ENCODE measurements at places on chromosomes 12 and 14.
A peak's percentile ranks its signal among the peaks of the same experiment; 100 is the strongest.

GRCh38 chr14:101177301-101177971 lies 273.9 kb upstream of the RTL1 start:
- DNase-seq: no peak

GRCh38 chr14:69152902-69153151 lies at the start of gene DCAF5:
DCAF5 (minus strand) TSS chr14:69153119; CDS start chr14:69152978, 141 bp downstream.
- peak; percentile 89 for DNase-seq

GRCh38 chr12:104494137-104494792 lies 37.5 kb downstream of the CHST11 start:
- peak; percentile 51 for DNase-seq

DNA sequence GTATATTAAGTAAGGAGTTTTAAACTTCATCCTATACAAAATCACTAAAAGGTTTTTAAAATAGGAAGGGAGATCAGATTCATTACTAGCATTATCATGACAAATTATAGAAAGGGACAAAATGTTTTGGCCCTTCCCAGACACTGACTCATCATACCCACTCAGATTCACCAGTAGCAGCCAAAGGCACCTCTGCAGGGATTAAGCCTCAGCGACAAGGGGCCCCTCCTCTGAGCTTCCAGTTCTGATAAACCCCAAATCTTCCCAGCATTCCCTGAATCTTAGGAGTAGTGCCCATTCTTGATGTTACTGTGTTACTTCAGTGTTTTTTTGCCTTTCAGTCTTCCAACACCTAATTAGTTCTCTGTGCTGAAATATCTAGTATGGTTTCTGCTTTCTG lies 14.5 kb downstream of the KRAS start:
- DNase-seq: no peak

DNA sequence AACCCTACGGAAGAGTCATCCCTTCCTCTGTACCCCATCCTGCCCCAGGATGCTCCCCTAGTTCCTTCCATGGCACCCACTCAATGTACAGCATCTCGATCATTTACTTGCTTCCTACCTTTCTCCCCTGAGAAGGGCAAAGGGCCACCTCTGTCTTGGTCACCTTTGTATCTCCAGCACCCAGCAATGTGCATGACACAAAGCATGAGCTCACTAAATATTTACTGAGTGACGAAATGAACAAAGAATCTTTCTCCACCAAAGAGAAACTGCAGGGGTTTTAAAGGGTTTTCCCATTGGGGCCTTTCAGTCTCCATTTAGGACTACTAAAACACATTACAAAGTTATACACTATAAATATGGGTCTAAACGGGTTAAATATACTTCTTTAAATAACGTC lies 30.6 kb downstream of the ATG14 start:
- no peak for DNase-seq

DNA sequence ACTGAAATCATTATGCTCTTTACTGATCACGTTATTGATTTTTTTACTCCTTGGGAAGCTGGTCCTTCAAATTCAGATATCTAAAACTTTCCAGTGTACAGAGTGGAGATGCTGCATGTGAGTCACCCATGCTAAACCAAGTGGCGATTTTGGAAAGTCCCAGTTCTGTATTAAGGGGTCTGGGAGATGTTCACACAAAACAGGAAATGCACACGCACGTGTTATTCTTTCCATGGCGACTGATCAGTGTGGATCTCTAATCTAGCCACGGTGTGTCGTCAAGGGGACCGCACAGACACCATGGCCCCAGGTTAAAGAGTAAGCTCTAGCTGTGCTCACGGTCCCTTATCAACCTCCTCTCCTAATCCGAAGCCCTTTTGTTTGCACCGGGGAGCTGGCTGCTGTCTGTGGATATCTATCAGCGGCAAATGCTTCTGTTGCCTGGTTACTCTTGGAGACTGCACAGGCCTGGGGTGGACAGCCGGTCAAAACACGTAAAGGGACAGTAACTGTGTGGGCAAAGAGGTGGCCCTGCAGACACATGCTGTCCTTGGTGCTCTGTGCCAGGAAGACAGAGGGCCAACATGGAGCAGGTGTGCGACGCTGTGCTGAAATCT lies 96.6 kb downstream of the RIMBP2 start:
- no peak for DNase-seq

DNA sequence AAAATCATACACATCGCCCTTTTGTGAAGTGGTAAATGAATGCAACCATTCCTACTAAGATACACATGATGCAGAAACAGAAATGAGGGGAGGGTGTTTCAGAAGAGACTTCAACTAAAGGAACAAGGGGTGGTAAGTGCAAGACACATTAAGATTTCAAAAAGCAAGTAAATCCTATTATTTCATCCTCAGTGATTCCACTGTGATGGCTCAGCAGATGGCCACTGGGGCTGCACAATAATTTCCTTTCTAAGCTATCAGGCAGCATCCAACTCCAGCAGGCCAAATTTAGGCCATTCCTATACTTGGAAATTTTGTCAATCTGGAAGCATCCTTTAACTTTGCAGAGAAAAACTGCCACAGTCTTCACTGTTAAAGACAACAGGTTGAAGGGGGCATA lies 272.4 kb downstream of the NELL2 start:
- no peak for DNase-seq

DNA sequence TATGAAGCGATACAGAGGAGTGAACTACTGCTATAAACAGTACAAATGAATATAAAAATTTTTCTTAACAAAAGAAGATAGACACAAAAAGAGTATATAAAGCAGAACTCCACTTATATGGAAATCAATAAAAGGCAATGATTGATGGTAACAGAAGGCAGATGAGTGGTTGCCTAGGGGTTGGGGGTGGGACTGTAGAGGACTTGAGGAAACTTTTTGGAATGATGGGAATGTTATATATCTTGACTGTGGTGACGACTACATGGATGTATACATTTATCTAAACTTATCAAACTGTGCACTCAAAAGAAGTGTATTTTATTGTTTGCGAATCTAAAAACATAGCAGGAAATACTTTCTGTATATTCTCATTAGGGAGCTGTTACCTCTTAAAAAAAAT lies 89.1 kb downstream of the PTCSC3 start:
- DNase-seq: no peak

DNA sequence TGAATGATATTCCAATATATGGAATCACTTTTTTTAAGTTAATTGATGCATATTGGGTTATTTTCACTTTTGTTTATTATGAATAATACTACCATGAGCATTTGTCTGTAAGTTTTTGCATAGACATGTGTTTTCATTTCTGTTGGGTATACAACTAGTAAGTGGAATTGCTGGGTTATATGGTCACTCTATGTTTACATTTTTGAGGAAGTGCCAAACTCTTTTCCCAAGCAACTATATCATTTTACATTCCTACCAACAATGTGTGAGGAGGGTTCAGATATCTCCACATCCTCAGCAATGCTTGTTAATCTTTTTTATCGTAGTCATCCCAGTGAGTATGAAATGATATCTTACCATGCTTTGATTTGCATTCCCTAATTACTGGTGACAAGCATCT lies 64.0 kb downstream of the MON2 start:
- DNase-seq: no peak

- no peak for DNase-seq
Observed at GRCh38 chr14:26332966-26333365, 264.9 kb downstream of the NOVA1 start.

GRCh38 chr12:74641694-74642093 lies 104.1 kb downstream of the ATXN7L3B start:
- DNase-seq: no peak

GRCh38 chr12:119682639-119683252 lies 14.8 kb downstream of the PRKAB1 start:
- no peak for DNase-seq

GRCh38 chr12:69497308-69498026 lies 27.3 kb downstream of the FRS2 start:
- DNase-seq: no peak

DNA sequence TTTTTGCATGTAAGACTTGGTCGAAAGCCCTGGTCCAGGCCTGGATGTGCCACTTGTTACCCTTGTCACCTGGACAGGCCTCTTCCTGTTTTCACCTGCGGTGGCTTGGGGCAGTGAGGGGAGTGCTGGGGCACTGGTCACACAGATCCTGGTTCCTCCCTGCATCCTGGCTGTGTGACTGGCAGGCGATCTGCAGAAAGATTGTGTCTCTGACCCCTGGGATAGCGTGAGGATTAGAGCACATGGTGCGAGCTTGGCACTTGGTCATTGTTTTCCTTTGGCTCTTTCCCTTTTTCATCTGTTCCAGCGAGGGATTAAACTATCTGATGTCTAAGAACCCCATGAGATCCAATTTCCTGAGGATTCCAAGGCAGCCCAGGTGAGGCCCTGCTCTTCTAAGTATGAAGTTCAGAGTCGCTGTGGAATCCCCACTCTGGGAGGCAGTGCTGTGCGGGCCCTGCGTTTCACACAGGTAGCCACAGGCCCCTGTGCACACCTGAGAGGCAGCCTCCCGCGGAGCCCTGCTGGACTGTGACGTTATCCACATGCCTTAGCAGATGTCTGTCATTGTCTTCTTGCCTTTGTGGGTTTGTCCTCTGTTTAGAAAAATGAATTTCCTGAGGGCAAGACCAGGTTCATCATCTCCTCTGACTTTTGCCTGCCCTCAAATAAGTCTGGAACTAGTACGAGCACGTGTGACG lies 288.4 kb downstream of the CACNA1C start:
- DNase-seq: no peak

DNA sequence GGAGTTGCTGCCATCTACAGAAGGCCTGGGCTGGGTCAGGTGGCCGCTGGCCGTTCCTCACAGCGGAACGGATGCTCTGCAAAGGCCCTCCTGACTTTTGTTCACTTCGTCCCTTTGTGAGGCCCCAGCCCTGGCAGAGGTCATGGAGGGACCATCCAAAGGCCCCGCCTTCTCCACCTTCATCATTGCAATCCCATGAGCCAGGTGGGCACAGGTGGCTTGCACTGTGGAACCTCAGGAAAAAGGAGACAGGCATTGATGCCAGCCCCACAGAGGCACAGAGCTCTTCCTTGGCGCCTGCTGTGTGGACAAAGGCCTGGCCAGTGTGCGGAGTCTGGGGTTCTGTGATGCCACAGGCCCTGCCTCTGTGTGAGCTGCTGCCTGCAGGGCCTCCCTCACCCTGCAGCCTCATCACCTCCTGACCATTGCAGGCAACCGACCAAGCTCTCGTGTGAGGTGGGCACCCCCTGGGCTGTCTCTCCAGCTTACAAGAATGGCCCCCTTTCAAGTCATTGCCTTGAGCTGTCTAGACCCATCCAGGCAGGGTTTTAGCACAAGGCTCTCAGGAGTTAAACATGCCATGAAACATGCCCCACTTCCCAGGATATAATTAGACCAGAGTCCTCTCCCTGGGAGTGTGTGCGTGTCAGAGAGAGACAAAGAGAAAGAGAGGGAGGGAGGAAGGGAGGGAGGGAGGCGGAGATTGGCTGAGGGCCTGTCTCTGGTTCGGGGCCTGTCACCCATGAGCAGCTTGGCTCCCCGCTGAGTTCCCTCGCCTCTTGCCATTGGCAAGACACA lies 19.3 kb downstream of the NFKBIA start:
- no peak for DNase-seq

GRCh38 chr12:8917751-8918150 lies 3.4 kb downstream of the PHC1 start:
- no peak for DNase-seq

GRCh38 chr12:75883241-75883640 lies 148.3 kb downstream of the PHLDA1 start:
- DNase-seq: no peak

DNA sequence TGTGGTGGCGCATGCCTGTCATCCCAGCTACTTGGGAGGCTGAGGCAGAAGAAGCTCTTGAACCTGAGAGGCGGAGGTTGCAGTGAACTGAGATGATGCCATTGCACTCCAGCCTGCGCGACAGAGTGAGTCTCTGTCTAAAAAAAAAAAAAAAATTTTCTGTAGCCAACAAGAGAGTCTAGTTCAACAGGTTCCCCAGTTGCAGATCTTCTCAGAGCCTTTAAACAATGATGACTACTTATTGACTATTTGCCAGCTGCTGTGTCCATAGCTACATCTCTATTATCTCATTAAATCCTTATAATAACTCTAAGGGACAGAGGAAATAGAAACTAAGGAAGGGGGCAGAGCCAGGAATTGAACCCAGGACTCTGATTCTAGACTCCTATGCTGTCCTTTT lies 15.2 kb upstream of the MYL2 start:
- no peak for DNase-seq

DNA sequence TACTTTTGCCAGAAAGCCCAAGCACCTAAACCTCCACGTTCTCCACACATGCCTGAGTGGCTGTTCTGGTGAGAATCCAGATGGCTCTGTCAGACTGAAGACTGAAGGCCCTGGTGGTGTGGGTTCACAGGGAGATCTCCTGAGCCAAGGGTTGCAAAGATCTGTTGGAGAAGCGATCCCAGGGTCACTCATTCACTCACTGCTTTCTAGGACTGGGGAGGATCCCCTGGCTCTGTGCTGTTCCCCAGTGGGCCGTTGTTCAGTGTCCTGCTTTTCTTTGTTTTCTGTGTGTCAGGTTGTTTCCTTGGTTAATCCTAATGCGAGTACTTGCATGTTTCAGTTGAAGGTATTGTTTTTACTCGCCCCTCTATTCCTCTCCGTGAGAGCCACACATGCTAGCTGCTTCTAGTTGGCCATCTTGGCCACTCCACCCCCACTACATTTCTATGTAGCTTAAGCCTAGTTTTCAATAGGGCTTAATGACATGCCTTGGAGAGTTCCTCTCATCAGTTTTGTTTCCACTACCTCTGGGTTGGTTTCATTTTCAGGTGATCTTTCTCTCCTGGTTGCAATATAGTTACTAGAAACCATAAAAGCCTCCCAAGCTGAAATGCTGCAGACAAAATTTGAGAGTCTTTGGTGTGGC lies 144.5 kb upstream of the SLC38A2 start:
- DNase-seq: no peak

DNA sequence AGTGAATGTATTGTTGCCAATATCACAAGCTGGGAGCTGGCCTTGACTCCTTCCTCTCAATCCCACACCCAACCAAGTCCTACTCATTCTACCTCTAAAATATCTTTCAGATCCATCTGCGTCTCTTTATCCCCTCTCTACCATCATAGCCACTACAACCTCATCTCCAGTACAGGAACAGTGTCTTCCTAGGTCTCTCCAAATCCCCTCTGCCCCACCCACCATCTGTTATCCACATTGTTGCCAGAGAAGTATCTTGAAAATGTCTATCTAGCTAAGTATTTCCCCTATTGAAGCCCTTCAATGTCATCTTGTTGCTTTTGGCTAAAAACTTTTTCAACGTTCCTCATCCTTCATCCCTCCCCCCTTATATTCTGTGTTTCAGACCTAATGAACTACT lies 244.7 kb downstream of the C12orf75 start:
- no peak for DNase-seq

GRCh38 chr14:99716850-99717681 lies 33.0 kb downstream of the CYP46A1 start:
- DNase-seq: no peak

- DNase-seq: no peak
Observed at GRCh38 chr12:15677228-15677627, 112.0 kb downstream of the EPS8 start.
